ENCODE measurements at places on chromosomes 3 and 15.

- DNase-seq, result no peak
Observed at GRCh38 chr3:140736863-140737460, 59.1 kb downstream of the TRIM42 start.

DNA sequence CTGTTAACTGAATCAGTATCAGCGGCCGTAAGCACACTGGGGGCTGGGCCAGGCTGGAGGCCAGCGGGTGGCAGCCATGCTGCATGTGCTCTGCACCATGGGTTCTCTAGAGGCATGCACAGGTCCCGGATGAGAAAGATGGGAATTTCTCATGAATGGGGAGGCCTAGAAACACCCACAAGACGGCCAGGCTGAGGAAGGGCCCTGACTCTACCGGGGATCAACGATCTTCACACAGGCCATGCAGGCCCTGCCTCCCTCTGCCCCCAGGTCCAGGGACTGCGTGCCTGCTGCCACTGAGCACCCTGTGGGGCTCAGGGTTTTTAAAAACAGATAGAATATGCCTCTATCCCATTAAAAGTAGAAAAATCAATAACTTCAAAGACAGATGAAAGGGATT lies 32.7 kb downstream of the SLC41A3 start:
- no peak for DNase-seq

DNA sequence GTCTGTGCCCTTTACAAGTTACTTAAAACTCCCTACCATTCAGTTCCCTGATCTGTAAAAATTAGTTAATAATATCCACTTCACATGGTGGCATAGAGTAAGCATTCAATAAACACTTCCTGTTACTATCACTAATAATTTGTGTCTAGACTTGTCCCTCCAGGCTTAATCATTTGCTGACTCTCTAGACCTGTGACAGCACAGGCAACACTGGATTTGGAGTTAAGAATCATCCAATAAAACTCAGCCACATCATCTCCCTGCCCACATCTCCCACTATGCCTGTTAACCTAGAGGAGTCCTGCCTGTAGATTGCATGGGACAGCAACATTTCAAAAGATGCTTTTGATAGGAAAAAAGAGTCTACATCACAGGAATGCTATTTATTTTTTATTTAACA lies 564.6 kb downstream of the MFSD1 start:
- no peak for DNase-seq

- DNase-seq, result no peak
Observed at GRCh38 chr15:63165166-63165859, 8.0 kb upstream of the RPS27L start.

GRCh38 chr3:13884851-13885703 lies 5.2 kb upstream of the WNT7A start:
- peak; percentile 41 for DNase-seq

DNA sequence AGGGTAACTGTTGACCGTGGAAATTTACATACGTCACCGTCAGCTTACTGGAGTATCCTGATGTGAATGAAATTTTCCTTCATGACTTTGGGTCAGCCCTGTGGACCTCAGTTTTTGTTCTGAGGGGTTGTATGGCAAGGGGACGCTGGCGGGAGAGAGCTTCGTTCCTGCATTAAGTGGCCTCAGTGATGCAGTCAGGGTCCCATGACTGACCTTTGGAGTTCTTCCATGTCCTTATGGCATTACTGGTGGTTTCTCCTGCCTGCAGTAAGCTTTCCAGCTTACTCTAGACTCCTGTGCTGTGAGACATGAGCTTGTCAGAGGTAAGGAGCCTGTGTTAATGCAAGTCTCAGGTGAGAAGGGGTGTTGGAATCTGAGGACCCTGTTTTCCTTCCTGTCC lies 1.8 kb downstream of the CD276 start:
- DNase-seq, result no peak

GRCh38 chr3:73924048-73924447 lies 299.3 kb upstream of the PDZRN3 start:
- no peak for DNase-seq

DNA sequence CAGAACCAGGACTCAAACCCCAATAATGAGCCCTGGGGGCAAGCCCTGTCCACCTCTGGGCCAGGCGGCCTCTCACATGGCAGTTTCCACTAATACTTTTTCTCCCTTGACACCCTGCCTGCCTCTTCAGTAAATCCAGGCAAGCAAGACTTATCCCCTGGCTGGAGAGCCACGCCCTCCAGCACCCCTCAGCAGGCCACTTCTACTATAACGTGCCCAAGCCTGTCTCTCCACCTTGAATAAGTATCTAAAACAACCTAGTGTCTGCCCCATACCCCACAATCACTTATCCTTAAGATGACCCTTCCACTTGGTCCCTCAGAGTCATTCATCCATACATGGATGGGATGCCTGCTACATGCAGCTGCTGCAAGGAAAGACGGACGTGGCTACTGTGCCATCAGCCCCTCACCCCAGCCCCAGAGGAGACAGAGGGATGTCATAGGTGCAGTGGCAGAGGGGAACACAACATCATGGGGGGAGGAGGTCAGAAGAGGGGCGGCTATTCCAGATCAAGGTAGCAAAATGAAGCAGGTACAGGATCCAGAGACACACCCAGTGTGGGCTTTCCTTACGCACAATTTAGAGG lies 63.4 kb downstream of the LRIG1 start:
- no peak for DNase-seq

GRCh38 chr15:57911247-57911646 lies 154.3 kb downstream of the ALDH1A2 start:
- DNase-seq, result no peak

DNA sequence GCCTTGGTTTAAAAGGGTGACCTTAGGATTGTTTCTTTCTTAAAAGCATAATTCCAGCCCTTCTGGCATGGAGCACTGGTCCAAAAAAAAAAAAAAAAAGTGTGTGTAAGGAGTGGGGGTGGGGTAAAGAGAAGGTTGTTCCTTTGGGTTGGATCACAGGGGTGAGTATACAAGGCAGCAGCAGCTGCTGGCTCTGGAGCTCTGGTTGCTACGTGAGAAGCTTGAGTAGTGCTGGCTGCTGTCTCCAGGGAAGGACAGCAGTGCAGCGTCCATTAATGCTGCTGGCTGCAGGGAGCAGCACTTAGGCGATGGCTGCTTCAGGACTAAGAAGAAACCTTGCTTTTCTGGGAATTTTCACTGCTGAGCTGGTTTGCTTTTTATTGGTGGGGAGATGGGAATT lies 2.3 kb downstream of the SETD5 start:
- DNase-seq, result peak; percentile 77

- no peak for DNase-seq
Observed at GRCh38 chr3:42865256-42865655, 10.4 kb downstream of the CYP8B1 start.

GRCh38 chr3:139101396-139101795 lies 56.7 kb upstream of the PRR23C start:
- DNase-seq, result no peak

- no peak for DNase-seq
Observed at GRCh38 chr15:36210426-36210825, 369.0 kb upstream of the CDIN1 start.

GRCh38 chr3:158152186-158152585 lies 42.3 kb downstream of the RSRC1 start:
- DNase-seq, result no peak

- DNase-seq, result no peak
Observed at GRCh38 chr3:28612232-28612631, 263.6 kb upstream of the AZI2 start.
